Stimulated activated CD4-positive, alpha-beta T cell treated with anti-CD3 and anti-CD28 coated beads, Interleukin-4, amount 100 ng/mL, for 1 hour (primary cell): ENCODE measurements at places on chromosomes 4 and X.

DNA sequence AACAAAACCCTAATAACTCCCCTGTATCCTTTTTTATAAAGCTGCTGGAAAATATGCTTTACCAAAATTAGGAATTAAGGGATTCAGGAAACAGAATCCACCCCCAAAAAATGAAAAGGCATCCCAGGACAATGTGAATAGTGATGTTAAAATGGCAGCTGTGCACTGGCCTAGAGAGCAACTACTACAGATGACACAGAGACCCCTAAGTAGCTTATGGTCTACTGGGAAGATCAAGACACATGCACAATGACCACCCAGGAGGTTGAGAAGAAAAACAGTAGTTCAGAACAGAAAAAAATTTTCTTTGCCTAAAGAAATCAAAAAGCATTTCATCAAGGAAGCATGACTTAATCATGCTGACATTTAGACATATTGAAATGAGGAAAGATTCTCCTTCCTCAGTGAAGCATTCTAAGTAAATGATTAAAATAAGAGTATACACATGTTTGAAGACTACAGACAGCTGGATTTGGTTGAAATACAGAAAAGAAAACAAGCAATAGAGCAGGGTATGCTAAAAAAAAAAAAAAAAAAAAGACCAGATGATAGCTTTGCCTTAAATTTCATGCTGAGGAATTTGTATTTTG is 117.3 kb downstream of the WDFY3 start:
- DNase-seq, result no peak

- no peak for DNase-seq
Observed at GRCh38 chr4:127856196-127856812, 24.4 kb upstream of the PLK4 start.

DNA sequence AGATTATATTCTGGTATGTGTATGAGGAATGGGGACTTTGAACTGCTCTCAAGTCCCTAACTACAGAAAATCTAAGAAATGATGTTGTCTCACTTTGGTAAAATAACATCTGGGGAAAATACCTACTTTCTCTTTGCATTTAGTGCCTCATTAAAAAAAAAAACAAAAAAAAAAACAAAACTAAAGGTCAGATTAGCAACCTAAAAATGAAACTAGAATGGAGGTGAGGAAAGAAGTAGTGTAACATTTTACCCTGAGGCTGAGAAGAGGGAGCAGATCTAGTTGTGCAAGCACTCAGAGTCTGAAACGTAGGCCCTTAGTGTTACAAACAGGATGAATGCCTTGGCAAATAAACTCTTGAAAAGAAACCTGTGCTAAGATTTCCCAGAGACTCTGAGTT is 56.0 kb downstream of the VGLL1 start:
- no peak for DNase-seq

- no peak for DNase-seq
Observed at GRCh38 chrX:23844502-23845138, 61.6 kb downstream of the SAT1 start.
